Thoracic aorta (tissue), 2 donors: ENCODE measurements at places on chromosomes 12 and 14.

DNA sequence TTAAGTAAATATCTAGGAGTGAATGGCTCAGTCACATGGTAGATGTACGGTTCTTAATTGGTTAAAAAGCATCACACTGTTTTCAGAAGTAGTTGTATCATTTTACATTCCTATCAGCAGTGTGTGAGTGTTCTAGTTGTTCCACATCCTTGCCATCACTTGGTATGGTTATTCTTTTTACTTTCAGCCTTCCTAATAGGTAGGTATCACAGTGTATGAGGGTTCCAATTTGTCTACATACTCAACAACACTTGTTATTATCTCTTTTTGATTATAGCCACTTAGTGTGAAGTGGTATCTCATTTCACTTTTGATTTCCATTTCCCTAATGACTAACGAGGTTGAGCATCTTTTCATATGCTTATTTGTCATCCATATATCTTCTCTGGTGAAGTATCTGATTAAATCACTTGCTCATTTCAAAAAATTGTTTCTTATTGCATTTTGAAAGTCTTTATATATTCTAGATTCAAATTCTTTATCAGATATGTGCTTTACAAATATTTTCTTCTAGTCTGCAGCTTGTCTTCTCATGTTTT, 3.5 kb upstream of the SPRYD3 start:
- DNase-seq = no peak

DNA sequence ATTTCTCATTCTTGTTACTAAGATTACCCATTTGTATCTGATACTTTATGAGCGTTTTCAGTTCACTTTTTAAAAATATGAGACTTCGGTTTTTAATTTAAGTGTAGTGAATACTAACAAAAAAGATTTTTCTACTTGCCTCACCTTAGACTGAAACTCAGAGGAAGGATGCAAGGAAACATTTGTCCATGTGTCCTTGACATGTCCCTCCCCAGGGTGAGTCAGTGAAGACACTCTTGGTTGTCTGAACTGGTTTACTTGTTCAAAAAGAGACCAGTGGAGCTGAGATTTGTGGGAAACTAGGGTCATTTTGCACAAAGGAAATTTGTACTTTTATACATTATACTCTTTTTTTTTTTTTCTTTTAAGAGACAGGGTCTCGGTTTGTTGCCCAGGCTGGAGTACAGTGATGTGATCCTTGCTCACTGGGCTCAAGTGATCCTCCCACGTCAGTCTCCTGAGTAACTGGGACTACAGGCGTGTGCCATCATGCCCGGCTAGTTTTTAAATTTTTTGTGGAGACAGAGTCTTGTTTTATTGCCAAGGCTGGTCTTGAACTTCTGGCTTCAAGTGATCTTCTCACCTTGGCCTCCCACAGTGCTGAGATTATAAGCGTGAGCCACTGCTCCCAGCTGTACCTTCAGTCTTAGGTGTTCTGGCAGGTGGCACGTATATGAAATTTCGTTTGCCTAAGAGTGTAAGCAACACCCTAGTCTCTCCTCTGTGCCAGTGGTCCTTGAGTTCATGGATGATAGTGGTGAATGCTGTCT, 56.7 kb downstream of the PPFIBP1 start:
- no peak for DNase-seq

DNA sequence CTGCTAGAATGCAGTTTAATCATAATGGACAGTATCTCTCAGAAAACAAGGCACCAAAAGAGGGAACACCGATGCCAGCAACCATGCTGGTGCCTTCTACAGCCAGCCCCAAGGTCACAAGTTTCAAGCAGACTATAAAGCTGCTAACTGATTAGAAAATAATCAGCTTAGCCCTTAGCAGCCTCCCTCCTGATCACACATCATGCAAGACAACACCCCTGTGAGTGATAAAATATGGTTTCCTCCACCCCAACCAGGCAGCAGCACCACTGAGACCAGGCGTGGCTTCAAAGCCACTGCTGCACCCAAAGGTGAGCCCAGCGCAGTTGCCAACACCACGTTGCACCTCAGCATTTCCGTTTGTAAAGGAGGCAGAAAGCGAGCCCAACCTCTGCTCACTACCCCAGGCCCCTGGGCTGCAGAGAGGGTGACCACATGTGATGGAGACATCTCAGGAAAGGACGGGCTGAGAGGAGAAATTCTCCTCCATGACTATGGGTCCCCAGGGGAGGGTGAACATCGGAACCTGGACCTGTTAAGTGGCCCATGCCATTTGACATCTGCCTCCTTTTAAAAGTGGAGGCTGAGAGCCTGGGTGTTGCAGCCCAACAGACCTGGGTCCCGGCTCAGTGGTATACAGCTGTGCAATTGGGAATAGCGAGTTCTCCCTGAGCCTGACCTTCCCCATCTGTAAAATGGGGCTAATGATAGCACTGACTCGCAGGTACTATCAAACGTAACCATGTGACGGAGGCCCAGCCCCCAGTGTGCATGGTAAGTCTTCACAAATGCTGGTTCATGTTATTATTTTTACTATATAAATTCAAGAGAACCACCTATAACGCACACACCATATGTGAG, 11.5 kb downstream of the ZFP36L1 start:
- no peak for DNase-seq

DNA sequence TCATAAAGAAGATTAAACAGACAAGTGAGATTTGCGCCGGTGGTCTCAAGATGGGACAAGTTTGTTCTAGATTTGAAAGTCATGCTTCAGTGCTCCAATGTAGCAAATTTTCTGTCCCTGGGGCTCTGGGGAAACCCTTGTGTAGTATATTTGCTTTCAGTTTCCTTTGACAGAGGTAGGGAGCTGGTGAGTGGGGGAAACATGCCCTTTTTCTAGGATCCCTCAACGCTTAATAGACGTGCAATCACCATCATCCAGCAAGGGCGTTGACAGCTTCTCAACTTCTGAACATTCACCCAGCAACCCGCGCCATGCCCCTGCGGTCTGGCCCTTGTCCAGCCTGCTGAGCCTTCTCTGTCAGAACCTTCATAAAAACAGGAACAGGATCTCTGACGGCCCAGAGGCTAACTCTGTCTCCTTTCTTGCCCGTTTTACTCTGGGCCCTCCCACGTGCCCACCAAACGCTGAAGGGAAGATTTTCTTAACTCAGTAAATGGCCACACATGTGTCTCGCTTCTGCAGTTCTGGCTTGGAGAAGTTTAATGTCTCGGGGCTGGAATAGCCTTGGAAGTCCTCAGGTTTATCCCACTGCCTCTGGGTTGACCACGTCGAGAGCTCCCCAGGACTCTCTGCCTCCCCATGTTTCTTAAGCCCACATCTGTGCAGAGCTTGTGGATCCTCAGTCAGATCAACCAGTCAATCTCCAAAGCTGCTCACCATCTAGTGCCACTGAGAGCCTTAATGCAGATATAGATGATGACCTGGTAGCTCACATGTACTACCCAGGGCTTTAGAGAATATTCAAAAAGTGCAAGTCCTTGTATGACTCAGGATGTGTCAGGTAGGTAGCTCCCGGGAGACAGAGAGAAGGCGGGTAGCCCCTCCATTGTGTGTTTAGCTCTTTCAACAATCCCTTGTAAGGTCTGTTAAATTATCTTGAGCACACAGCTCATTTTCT, 58.1 kb upstream of the CCND2 start:
- no peak for DNase-seq

DNA sequence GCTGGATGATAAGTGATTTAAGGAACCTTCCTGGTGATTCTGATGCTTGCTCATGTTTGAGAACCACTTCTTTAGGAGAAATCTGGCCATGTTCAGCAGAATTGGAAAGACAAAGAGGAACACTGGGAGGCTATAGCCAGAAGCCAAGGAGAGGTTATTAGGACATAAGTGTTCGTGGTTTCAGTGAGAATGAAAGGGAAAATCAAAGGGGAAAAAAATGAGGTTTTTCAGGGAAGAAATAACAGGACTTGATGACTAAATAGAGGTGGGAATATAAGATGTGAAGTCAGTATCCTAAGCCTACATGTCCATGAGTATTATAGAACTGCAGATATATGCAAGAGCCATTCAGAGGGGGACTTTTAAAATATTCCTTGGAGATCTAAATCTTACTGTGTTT, 95.6 kb downstream of the DAAM1 start:
- no peak for DNase-seq

- DNase-seq = no peak
Observed at GRCh38 chr14:39406560-39406959, 25.7 kb downstream of the FBXO33 start.

GRCh38 chr14:93207468-93208308, 632 bp downstream of the UBR7 start:
- no peak for DNase-seq

- no peak for DNase-seq
Observed at GRCh38 chr14:94897082-94897481, 127.2 kb upstream of the GSC start.

DNA sequence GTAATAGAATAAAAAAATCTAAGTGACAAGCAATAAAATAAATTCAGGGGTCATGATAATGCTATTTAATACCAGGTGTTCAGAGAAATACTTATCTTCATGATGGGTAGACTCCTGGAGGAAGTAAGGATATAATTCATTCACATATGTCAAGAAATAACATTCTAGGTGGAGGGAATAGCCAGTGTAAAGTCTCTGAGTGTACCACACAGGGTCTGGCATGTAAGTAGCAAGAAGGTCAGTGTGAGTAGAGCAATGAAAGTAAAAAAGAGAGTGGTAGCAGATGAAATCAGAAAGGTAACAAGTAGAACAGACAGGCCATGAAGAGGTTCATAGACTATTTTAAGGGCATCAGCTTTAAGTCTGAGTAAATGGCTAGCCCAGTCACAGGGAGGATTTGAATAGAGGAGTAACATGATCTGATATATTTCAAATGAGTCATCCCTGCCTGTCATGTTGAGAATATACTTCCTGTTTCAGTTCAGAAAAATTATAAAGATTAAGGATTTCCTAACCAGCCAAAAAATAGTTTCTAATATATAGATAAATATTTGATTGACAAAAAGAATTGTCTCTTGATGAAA, 519.9 kb downstream of the C12orf50 start:
- DNase-seq = no peak

GRCh38 chr12:47206450-47207339, 126.9 kb upstream of the AMIGO2 start:
- no peak for DNase-seq

- no peak for DNase-seq
Observed at GRCh38 chr12:108119126-108119973, 9.7 kb upstream of the WSCD2 start.

GRCh38 chr12:12722435-12723148, 5.4 kb downstream of the CDKN1B start:
- no peak for DNase-seq

DNA sequence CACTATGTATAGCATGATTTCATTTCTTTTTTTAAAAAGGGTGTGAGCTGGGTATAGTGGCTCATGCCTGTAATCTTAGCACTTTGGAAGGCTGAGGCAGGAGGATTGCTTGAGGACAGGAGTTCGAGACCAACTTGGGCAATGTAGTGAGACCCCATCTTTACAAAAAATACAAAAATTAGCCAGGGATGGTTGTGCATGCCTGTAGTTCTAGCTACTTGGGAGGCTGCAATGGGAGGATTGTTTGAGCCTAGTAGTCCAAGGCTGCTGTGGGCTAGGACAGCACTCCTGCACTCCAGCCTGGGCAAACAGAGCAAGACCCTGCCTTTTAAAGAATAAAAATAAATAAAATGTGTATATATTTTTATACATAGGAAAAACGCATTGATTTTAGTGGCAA, 43.0 kb downstream of the DIP2B start:
- no peak for DNase-seq

DNA sequence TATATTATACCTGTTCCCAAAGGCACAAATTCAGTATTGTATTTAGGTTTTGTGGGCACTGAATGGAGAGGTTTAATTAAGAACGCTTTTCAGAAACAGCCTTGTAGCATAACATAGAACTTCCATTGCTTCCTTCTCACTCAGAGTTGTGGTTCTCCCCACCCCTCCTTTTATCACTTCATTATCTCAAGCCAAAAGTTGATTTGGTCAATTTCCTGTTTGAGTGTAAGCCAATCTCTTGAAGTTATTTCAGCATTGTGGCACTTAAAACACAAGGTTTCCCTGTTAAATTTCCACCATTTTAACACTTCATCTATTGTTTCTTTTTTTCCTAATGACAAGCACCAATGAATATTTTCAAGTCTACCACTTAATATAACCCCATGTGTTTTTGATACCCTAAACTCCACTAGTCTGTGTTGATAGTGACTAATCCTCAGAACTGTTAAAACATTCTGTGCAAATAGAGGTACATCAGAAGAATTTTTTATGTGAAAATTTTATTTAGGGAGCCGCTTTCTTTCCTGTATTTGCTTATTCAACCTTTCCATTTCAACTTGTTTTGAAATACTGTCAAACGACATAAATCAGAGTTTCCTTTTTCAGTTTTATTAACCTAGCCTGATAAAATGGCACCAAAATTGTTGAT, 340.1 kb downstream of the BCAT1 start:
- no peak for DNase-seq

DNA sequence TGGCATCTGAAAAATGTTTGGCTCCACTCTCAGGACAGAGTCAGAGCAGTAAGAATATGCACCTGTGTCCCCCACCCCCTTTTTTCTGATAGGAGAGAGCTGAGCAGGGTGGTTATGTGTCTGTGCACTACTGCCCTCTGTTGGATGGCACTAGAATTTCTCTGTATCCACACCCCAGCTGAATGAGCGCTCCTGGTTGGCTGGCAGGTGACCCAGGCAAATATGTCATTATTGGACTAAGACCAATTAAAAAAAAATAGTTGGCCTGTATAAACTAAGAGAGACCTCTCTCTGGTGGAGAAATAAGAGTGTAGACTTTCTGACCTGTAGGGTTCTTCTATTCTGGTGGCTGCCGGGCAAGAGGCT, 107.0 kb downstream of the PTCSC3 start:
- no peak for DNase-seq

DNA sequence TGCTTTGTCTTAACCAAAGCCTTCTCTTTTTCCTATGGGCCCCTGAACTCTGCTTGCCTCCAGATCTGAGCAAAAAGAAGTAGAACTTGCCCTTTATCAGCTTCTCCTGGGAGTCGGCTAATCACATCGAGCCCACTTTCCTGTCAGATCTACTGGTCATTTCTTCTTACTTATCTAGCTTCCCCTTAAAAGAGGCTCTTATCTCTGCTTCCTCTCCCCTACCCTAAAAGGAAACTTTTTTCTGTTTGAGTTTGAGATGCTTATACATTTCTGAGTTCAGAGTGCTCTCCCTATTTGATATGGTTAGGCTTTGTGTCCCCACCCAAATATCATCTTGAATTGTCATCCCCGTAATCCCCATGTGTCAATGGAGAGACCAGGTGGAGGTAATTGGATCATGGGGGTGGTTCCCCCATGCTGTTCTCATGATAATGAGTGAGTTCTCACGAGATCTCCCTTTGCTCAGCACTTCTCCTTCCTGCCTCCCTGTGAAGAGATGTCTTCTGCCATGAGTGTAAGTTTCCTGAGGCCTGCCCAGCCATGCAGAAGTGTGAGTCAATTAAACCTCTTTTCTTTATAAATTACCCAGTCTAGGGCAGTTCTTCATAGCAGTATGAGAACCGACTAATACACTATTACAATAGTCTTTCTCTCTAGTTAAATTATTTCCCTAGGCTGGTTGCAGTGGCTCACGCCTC, 114.7 kb upstream of the AMN1 start:
- no peak for DNase-seq

- no peak for DNase-seq
Observed at GRCh38 chr12:12486661-12487240, 75.9 kb downstream of the DUSP16 start.
